ENCODE measurements at places on chromosomes 1 and 21. TPM values are rescaled to one million over a fixed set of nuclear protein-coding genes. Genes with fewer than 3 reads are reported as not detected.

OVAAL gene
- not detected for polyA plus RNA-seq

- no peak for DNase-seq
Measured at GRCh38 chr1:231420959-231421545, 1.0 kb downstream of the EGLN1 start.

- DNase-seq = no peak
Measured at GRCh38 chr1:211908453-211908852, 77.9 kb upstream of the LPGAT1 start.

DNA sequence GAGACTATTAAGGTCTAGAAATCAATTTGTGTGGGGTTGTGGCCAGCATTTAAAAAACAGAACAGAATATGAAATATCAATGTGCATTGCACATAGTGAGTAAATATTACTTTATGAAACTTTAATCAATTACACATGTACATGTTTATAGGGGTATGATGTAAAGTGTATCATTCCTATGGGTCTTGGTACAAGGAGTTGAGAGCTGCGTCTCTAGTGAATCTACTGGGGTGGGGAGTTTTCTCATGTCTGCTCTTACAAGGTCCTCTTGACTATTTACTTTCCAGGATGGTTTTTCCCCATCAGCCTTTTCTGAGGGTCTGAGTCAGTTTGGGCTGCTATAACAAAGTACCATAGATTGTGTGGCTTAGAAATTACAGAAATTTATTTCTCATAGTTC is 75.8 kb downstream of the BACH1 start:
- no peak for DNase-seq

DNA sequence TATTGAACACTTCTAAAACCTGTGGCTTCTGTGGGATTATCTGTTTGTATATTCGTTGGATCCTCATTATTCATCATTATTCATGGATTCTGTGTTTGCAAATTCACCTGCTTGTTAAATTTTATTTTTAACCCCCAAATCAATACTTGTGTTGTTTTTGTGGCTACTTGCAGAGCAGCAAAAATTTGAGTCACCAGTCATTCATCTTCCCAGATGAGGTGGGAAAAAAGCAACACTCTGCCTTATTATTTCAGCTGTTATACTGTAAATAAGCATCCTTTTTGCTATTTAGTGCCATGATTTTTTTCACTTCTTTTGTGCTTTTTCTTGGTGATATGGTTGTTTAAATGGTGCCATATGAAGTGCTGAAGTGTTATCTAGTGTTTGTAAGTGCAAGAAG is 56.7 kb downstream of the RASAL2 start:
- no peak for DNase-seq

DNA sequence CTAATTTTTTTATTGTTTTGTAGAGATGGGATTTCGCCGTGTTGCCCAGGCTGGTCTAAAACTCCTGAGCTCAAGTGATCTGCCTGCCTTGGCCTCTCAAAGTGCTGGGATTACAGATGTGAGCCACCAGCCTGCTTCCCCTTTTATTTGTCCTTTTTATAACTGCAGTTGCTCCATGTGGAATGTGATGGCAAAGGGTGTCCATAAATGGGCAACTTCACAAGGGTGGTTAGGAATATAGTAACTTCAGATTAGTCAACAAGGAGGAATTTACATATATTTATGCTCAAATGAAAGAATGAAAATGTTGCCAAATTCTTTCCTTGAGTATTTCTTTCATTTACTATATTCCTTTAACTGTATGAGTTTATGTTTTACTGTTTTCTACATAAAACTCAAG is 182.9 kb downstream of the BACH1 start:
- no peak for DNase-seq
